ENCODE measurements at places on chromosomes 5 and 9.
A peak's percentile ranks its signal among the peaks of the same experiment; 100 is the strongest.

- DNase-seq, result peak; percentile 58
Measured at GRCh38 chr9:32581512-32582143, 8.7 kb upstream of the NDUFB6 start.

DNA sequence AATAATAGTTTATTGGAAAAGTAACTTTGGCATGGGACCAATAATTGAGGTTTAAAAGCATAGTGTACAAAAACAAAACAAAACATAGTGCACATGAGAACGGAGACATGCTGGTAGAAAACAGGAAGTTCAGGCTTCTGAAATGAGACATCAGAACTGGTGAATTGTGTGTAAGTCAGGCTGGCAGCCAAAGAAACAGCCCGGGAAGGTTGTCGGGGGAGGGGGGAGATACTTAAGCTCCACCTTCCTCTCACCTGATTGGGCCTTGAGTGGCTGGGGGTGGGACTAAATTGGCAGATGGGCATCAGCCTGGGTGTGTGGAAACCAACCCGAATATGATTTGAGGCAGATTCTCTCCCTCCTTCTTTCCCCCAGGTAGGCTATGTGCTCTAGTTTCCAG, 256.3 kb downstream of the SMARCA2 start:
- peak; percentile 6 for DNase-seq

DNA sequence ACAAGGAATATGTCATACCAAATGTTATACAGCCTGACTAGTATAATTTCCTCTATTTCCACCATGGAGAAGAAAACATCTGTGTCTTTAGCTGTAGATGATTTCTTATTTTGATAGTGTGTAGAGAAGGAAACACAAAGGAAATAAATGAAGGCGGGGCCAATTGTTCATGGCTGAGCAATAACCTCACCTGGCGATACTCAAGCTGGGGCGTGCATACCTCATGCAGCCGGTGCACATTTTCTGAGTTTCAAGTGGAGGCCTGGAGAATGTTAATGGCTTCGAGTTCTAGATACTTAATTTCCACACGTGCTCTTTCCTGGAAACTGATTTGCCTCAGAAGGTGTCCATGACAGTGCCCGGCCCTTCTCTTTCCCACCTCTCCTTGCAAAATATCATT, 127.4 kb upstream of the TAF11L2 start:
- DNase-seq, result no peak

GRCh38 chr9:119004618-119004990, 364.6 kb downstream of the BRINP1 start:
- DNase-seq, result no peak

DNA sequence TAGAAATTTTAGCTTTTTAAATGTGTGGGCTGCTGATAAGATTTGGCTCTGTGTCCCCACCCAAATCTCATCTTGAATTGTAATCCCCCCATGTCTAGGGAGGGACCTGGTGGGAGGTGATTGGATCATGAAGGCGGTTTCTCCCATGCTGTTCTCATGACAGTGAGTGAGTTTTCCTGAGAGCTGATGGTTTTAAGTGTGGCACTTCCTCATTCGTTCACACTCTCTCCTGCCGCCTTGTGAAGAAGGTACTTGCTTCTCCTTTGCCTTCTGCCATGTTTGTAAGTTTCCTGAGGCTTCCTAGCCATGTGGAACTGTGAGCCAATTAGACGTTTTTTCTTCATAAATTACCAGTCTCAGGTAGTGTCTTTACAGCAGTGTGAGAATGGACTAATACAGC, 127.8 kb upstream of the MVB12B start:
- no peak for DNase-seq

DNA sequence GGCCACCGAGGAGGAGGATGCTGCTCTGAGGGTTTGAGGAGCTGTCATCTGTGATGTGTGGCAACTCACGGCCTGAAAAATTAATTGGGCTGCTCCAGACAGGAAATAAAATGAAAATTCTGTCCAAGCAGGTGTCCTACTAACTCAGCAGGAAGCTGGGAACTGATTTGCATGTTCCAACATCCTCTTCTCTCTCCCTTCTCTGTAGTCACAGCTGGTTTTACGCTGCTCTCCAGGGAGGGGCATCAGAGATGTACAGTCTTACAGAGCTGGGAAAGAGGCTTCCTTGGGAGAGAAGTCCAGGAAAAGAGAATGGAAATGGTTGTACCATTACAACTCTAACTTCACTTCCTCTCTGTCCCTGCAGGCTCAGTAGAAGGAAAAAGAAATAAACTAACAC, 24.2 kb upstream of the SIL1 start:
- no peak for DNase-seq

- DNase-seq, result no peak
Measured at GRCh38 chr5:160375166-160375565, 4.7 kb upstream of the C1QTNF2 start.

DNA sequence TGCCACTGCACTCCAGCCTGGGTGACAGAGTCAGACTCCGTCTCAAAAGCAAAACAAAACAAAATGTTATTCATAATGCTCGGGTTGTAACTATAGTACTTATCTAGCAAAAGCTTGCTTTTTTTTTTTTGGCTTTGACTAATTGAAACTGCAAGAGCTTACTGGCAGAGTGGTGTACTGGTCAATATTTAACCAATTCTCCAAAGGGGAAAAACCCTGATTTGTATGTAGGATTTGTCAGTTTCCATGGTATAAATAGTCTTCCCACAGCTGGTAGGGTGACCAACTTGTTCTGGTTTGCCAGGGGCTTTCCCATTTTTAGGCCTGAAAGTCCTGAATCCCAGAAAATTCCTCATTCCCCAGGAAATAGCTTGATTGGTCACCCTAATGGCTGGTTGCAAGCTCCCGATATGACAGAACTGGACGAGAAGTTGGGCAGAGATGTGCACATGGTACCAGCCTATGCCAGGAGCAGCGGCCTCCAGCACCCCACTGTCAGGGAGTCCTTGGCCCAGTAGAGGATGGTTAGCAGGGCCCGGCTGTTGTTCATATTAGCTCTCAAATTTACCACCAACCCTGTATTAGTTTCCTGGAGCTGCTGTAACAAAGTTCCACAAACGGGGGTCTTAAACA, 58.0 kb downstream of the FXN start:
- DNase-seq, result no peak

- peak; percentile 16 for DNase-seq
Measured at GRCh38 chr9:34124099-34124498, 2.4 kb downstream of the DCAF12 start.

GRCh38 chr5:131795228-131795627, 1.6 kb downstream of the FNIP1 start:
- no peak for DNase-seq

GRCh38 chr5:58974083-58974482, 391.2 kb downstream of the RAB3C start:
- no peak for DNase-seq

- DNase-seq, result peak; percentile 67
Measured at GRCh38 chr5:76715736-76716455, at the start of gene F2R. TSS of gene F2R (plus strand) at chr5:76716126. CDS start at chr5:76716308, 182 bp downstream.

GRCh38 chr9:135515083-135515951, 5.9 kb upstream of the LCN1 start:
- no peak for DNase-seq

DNA sequence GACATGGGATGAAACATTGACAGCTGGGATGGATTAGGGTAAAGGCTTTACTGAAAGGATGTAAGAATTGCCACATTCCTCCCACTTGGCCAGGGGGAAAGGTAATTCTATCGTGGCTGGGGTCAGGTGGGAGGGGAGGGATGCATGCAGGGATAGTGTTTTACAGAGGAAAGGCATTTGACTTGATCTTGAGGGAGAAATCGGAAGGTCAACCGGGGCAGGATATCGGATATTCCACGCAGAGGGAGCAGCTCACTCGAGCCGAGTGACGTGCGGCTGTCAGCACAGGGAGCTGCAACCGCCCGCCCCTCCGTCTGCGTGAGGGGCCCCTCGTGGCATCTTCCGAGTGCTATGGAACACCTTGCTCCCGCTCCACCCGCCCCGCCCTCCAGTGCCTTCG, 63.4 kb upstream of the ADAMTS2 start:
- DNase-seq, result no peak

DNA sequence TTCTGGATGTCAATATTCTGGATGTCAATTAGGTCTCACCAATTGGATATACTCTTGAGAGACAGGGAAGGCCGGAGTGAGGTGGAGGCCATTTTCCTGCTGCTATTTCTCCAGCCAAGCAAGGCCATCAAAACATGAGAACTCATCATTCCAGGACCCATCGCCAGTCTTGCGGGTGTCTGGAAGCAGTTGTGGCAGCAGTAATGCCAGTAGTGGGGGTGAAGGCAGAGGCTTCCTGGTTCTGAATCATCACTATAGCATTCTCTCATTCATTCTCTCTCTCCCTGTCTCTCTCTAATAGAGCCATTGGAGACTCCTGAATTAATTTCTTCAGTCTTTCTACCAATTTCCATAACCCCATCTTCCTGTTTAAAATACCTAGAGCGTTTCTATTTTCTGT, 71.8 kb downstream of the EGFLAM start:
- no peak for DNase-seq

DNA sequence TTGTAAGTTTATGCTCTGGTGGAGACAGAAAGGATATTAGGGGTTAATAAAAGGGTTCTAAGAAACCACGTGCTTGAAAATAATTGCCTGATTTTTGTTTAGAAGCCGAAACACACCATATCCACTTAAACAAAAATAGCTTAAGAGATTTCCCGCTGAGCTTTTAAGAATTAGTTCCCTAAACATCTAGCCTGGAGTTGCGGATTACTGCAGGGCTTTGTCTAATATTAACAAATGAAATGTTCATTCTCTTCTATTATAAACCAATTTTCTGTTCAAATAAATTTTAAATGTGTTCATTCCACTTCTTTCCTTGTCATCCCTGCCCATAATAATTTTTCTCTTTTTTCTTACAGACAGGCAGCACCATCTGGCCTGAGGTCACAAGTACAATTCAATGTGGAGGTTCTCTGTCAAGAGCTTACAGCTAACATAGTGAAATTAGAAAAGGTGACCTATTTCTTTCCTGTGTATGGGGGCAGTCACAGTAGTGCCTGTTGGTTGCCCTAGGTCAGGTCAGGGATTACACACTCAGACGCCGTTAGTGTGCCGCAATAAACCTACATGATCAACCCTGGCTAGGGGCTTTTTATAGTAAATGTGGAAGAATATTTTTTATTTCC, 65.3 kb downstream of the GRAMD2B start:
- no peak for DNase-seq

GRCh38 chr5:54895816-54896341, 89.5 kb downstream of the ESM1 start:
- peak; percentile 21 for DNase-seq

DNA sequence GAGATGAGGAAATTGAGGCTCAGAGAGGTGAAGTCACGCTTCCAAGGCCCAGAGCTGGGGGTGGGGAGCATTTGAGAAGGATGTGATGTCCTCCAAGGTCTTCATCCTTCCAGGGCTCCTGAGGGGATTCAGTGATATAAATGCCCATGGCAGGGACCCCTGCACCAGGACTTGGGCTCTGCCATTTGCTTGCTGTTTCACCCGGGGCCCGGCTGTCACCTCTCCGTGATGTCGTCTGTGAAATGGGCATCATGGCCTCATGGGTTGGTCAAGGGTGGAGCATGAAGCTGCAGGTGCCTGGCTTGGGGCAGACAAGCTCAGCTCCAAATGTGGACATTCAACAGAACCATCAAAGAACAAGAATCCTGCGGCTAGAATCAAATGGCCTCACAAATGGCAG, 253.1 kb downstream of the PBX3 start:
- no peak for DNase-seq

DNA sequence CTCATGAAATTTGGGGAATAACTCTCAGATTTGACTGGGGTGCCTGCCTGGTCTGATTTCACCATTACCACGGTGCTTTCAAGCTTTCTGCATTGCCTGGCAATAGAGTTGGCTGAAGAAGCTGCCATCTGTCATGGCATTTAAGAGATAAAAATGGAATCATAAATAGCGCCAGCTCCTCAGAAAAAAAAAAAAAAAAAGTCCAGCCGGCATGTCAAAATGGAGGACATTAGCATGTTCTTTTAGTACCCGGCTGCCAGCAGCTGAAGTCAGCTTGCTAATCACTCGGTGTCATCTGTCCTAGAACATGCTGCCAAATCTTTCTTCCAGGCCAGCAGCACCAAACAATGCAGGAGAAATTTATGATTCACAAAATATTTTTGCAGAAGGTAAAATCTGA, 57.7 kb upstream of the CER1 start:
- no peak for DNase-seq

- DNase-seq, result peak; percentile 42
Measured at GRCh38 chr9:89605465-89606048, 745 bp downstream of the GADD45G start.

DNA sequence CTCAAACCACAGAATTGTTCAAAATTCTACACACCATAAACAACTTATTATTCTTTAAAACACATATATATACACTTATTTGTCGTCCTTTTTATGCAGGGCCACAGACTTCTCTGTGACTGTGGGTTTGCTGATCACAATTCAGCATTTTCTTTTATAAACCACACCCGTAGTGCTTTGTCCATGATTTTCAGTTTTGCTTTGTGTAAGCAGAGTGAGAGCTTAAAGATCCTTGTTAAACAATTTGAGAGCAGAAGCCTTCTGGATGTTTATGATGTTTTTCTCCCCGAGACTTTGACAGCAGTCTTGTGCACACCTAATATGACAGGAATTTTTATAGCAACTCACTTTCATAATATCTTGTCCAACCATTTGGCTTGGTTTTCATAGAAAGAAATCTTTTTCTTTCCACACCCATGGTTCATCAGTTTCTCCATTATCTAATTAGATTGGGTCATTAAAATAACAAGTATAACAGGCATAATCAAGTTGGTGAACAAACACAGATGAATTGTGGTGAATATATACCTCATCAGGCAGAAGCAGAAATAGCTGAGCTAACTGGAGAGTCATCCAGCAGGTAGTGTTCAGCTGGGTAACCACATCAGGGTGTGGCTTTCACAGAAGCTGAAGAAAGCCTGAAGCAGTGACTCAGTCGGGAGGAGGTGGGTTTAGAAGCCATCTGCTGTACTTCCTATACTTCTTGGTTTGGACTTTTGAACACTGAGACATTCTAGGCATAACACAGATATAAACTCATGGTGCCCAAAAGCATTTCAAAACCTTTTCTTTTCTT, 232.8 kb downstream of the DOCK8 start:
- peak; percentile 72 for DNase-seq

GRCh38 chr9:81371824-81372223, 317.5 kb downstream of the TLE1 start:
- DNase-seq, result no peak

DNA sequence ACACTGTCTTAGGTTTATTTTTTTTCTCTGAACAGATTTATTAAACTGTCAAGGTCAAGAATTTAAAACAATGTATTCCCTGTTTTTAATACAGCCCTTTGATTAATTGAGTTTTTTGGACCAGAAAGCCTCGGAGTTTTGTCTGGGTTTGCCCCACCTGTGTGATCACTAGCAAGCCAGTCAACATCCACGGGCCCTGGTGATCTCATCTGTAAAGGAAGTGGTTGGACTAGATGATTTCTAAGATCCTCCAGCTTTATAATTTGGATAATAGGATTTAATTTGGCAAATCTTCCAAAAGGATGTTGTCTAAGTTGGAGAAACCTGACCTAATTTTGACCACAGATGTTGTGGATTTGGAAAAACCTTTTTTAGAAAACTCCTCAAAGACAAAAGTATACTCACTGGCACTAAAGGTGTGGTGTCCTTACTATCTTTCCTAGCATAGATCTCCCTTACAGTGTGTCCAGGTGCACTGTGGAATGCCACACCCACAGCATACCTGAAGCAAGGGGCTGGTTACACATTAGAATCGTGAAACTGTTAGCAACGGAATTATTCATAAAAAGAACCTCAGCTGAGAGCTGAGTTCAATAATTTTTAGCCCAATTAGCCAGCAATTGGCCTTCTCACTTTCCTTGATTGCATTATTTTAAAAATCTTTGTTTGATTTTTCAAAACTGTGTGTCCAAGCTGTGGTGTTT, 195.6 kb upstream of the ELL2 start:
- no peak for DNase-seq
